CD4-positive, alpha-beta T cell treated with Interleukin-10 for 1 hour (primary cell): ENCODE measurements at places on chromosomes 4 and X.
A peak's percentile ranks its signal among the peaks of the same experiment; 100 is the strongest.

DNA sequence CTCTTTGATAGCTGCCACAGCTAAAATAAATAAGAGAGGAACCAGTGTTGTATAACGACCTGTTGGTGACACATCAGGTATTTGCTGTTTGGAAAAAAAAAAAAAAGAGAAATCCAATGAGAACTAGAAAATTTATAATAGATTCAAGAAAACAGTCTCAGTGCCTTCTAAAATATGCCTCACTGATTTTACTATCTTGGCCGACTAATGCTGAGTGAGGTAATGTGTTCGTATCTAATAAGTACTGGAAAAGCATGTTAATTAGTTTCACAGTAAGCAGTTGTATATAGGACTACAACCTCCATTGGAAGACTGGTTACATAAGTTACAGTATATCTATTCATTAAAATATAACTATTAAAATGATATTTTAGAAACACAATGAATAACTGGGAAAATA lies 32.4 kb downstream of the ATP8A1 start:
- DNase-seq: no peak

DNA sequence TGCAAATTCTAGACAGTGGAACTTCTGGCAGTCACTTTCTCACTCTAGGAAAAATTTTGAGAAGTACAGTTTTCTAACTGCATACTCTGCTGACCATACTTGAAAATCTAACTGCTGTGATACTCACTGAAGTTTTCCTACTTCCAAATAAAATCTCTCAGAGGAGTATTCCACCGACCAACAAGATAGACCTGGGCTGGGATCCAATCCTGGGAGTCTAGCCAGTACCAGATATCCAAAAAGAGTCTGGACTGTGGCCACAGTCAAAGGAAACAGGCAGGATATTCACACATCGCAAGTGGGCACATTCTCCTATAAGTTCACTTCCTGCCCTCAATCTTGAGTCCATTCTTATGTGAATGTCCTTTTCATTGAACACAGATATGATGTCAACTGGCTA lies 1138.7 kb upstream of the PCDH7 start:
- DNase-seq: no peak

- no peak for DNase-seq
Observed at GRCh38 chr4:40909363-40909876, 159.7 kb downstream of the NSUN7 start.

DNA sequence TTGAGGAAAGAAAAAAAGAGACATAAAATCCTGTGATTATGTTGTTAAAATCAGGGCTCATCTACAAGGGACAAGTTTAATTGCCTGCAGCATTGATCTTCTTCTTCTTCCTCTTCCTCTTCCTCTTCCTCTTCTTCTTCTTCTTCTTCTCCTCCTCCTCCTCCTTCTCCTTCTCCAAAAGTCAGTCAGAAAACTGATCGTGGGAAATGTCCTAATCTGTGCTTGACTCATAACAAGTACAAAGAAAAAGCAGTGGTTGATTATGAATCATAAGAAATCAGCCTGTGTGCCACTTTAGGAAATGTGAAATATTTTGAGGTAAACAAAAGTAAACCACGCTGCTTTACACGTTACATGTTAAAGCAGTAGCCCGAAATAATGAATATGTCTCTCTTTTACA lies 2.7 kb upstream of the ATP10D start:
- no peak for DNase-seq

GRCh38 chrX:106612393-106612763 lies 600 bp downstream of the RADX start:
- no peak for DNase-seq

GRCh38 chr4:166628454-166628853 lies 605.8 kb downstream of the SPOCK3 start:
- no peak for DNase-seq

GRCh38 chr4:109967798-109968520 lies 55.3 kb downstream of the EGF start:
- DNase-seq: no peak

DNA sequence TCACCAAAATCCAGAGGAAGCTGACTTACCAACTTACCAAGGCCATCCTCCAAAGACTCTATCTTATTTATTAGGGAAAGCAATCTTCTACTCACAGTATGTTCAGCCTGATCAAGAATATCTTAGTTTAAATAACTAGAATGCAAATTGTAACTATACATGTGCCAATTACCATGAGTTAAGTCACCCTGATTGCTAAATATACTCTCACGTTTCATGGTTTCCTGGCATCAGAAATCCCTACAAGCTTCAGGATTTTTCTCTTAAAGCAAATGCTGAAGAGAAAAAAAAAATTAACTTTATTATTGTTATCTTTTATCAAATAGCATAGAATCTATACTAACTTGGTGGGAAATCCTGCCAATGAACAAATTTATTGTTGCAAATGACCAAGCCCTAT lies 63.0 kb upstream of the MXD4 start:
- DNase-seq: no peak

DNA sequence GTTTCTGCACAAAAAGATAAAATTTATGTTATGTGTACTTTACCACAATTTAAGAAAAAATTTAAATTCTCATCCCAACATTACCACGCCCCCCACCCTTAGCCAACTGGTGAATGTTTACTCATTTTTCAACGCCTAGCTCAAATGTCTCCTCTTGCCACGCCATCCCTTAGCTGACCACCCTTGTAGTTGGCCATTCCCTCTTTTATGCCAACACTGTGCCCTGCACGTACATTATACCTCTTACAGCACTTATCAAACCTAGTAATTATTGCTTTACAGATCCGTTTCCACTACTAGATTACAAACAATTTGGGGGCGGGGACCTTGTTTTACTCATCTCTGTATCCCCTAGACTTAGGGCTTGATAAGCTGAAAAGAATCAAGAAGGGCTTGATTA lies 644 bp downstream of the ERCC6L start:
- DNase-seq: no peak

DNA sequence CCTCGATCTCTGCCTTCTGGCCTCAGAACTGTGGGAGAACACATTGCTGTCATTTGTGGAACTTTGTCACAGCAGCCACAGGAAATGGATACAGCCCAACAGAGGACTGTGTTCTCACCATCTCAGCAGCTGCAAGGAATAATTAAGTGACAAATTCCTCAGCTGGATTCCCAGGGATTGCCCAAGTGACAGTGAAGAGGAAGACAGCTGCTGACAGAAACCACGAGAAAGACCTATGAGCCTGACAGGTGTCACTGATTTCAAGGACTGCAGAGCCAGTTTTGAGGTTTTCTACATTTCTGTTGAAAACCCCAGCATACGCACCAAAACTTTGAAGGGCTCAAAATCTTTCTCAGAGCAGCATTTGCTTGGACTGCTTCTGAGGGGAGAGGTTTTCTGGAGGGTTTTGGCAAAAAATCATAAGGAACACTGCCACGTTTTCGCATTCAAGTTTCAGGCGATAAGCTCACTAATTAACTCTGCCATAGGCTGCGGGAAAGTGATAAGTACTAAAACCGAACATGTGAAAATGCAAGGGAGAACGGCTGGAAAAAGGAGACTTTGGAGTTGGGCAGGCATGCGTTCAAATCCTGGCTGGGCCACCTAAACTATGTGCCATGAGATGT lies 88.8 kb downstream of the DRD5 start:
- DNase-seq: no peak

DNA sequence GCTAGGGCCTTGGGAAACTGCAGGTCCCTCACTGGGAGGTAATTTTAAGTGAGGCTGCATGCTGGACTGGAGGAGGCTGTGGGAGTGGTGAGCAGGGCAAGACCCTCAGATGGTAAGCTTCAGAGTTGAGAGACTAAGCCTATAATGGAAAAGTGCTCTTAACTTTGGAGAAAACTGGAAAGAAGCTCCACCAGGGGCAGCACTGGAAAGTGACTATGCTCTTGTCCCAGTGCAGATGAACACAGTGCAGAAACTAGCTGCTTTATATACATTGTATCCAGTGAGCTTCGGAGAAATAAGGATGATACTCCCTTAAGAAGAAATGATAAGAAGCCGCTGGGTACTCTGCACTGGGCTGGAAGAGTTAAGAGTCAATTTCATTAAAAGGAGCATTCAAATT lies 3.2 kb upstream of the MAGEB2 start:
- no peak for DNase-seq

- no peak for DNase-seq
Observed at GRCh38 chr4:3820806-3821579, 54.8 kb downstream of the ADRA2C start.

DNA sequence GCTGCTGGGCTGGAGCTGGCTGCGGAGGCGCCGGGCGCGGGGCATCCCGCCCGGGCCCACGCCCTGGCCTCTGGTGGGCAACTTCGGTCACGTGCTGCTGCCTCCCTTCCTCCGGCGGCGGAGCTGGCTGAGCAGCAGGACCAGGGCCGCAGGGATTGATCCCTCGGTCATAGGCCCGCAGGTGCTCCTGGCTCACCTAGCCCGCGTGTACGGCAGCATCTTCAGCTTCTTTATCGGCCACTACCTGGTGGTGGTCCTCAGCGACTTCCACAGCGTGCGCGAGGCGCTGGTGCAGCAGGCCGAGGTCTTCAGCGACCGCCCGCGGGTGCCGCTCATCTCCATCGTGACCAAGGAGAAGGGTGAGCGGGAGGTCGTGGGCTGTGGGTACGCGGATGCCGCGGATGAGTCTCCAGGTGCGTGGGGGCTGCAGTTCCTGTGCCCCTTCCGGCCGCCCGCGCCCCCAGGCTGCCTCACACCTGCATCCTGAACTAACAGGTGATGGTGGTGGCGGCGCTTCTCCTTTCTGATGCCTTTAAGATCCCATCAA lies 499 bp downstream of the CYP2U1 start:
- DNase-seq: peak; percentile 24

DNA sequence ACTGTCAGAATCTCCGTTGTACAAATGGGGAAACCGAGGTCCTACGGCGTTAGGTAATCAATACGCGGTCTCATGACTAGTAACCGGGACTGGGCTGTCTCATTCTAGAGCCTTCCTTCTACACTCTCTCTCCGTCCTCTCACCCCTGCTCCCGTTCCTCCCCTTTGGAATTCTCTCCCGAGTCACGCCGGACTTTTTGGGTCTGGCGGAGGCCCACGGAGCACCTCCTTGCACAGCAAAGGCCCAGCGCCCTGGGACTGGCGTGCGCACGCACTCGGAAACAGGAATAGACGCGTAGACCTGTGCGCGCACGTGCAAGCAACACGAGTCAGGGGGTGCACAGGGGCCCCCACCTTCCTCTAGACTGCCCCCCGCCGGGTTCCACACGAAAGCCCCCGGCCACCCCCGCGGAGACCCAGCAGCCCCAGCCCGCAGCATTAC lies 361 bp downstream of the QDPR start:
- no peak for DNase-seq

GRCh38 chr4:139959396-139959795 lies 194.6 kb downstream of the MAML3 start:
- no peak for DNase-seq

- no peak for DNase-seq
Observed at GRCh38 chrX:13552892-13553291, 16.5 kb upstream of the EGFL6 start.

- DNase-seq: no peak
Observed at GRCh38 chrX:35101901-35102300, 159.3 kb downstream of the FAM47B start.

- peak; percentile 26 for DNase-seq
Observed at GRCh38 chr4:122221322-122221721, 69.2 kb downstream of the BLTP1 start.

DNA sequence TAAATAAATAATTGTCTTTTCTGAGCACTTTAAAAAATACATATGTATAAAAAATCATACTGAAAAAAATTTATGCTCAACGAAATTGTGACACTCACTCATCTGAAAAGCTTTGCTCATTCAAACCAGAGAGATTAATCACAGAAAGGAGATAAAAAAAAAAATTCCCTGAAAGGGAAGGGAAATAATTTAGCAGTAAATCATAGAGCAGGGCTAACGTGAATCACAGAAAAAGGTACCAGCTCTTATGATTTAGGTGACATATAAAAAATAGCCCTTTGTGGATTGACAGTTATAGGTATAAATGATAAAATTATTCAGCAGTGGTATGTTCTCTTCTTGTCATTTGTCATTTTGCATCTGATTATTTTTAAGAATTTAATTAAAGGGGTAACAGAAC lies 552.7 kb upstream of the TENM3 start:
- DNase-seq: no peak

- peak; percentile 19 for DNase-seq
Observed at GRCh38 chr4:169774466-169775445, 17.0 kb upstream of the HPF1 start.

DNA sequence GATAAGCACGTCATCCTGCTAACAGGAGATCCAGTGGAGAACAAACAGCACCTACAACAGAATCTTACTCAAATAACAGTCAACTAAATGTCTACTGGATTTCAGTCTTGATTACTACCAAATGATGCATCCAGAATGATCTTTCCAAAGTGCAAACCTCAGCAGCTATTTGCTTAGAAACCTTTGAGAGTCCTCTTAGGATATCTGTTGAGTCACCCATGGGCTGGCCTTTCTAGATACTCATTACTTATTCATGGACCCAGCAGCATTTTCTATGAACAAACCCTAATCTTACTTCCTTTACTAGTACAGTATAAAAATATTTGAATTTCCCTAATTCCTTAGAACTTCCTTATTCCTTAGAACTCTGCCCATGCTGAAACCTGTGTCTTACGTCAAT lies 118.5 kb upstream of the PABPC4L start:
- DNase-seq: no peak

GRCh38 chr4:184039963-184040383 lies 134.9 kb downstream of the STOX2 start:
- no peak for DNase-seq
